ENCODE measurements at places on chromosomes 6 and 20.

DNA sequence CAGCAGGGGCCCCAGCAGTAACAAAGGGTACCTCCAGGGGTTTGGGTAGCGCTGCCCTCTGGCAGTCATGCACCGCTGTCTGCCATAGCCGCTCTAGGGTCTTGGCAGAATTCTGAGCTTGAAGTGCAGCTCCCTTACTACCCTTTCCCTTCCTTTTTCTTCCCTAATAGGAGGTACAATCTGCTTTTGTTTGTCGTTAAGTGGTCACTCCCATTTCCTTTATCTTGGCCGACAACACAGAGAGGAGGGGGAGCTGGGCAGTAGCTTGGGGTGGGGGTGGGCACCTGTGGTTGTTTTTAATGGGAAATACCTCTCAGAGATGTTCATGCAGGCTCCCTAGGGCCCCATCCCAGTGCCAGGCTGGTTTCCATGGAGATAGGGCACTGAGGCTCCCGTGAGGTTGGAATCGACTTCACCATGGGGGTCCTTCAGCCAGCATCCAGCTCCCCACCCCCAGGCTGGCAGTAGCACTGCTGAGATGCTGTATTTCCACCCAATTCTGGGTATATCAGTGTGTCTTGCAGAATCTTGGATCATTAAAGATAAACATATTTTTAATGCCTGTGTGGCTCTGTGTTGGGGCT lies 18.6 kb downstream of the CCDC167 start:
- no peak for DNase-seq

DNA sequence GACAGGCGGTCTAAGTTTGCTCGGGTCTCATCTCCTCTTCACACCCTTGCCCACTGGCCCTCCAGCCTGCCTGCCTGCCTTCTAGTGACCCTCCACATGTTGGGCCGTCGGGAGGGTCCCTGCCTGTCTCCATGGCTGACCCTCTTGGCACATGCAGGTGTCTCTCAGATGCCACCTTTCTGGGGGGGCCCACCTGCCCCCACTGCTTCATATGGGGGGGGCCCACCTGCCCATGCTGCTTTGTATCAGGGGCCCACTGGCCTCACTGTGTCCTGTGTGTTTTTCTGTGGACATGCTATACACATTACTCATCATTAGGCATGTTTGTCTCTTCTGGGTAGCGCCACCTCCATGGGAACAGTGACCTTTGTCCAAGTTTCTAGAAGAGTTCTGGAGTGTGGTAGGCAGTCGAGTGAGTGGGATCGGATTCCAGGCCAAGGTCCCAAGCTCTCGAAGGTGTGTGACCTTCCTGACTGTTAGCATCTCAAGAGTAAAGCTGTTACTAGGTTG lies 40.4 kb upstream of the KIF25 start:
- no peak for DNase-seq

- DNase-seq, result no peak
Measured at GRCh38 chr6:166877906-166878305, 78.4 kb downstream of the RNASET2 start.

GRCh38 chr6:135465307-135465706 lies 32.2 kb downstream of the AHI1 start:
- DNase-seq, result no peak

- no peak for DNase-seq
Measured at GRCh38 chr20:61433176-61433575, 181.1 kb downstream of the CDH4 start.

DNA sequence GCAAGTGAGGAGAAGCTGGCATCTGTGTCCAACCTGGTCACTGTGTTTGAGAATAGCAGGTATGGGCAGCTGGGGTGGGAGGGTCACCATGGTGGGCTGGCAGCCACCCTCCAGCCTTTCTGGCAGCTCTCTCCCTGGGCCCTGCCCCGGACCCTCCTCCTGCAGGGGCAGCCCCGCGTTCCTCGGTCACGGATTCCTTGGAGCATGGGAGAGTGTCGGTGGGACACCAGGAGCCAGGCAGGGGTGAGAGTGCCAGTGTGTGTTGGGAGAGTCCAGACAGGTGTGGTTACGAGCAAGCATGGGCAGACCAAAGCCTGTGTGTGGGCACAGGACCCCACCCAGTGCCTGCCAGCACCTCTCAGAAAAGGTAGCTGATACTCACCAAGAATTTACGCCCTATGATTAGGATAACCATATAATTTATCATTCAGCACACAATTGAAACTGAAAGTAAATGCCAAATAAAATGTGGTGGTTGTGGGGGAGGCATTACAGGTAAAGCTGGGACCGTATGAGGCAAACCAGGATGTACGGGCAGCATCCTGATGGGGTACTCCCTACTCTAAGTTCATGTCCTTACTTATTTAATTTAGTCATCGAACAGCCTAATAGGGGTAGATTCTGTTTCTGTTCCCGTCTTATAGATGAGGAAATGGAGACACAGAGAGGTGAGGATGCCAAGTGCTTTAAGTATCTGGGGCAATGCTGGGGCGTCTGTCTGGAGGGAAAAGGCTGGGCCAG lies 542 bp downstream of the FGD2 start:
- no peak for DNase-seq

GRCh38 chr6:18270216-18270615 lies 5.9 kb upstream of the DEK start:
- no peak for DNase-seq

- no peak for DNase-seq
Measured at GRCh38 chr20:49666911-49667310, 46.8 kb downstream of the B4GALT5 start.

DNA sequence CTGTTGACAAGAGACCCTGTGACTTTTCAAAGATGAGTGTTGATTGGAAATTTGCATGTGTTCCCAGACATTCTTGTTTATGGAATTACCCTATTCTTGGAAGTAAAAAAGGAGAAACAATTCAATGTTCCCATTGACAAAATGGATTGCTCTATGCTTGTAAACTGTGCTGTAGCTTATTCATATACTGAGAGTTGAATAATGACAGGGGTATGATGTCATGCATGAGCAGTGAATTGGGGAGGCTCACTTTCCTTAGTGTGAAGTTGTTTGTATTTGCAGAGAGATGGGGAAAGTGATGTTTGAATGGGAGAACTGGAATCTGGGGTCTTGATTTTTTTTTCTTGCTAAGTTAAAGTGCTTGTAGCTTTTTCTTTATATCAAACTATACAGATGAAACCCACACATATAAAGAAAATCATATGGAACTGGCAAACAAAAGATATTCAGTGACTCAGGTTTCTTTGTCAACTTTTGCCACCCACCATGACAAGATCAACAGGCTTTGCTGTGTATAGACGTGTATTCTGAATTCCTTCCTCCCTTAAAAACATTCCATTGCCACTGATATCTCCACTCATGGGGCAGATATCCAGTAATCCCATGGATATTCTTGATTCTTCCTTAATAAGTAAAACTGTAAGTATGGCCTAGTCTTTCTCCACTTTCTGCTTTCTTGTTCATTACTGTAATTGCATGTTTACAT lies 97.8 kb upstream of the JAG1 start:
- DNase-seq, result no peak

DNA sequence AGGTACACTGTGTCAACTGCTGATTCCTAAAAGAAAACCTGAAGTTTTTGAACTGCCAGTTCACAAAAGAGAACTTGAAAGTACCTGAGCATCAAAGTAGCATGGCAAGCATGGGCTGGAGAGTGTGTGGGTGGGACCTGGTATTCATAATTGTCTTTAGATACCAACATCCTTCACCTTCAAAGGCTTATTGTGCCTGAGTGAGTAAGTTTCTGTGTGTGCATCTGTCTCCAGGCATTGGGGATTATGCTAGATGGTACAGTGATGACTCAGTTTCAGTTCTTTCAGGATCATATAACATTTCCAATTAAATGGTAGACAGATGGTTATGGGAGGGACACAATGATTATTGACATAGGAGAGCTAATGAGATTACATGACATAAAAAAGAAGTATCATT lies 238.5 kb downstream of the ZFAND3 start:
- peak; percentile 30 for DNase-seq

DNA sequence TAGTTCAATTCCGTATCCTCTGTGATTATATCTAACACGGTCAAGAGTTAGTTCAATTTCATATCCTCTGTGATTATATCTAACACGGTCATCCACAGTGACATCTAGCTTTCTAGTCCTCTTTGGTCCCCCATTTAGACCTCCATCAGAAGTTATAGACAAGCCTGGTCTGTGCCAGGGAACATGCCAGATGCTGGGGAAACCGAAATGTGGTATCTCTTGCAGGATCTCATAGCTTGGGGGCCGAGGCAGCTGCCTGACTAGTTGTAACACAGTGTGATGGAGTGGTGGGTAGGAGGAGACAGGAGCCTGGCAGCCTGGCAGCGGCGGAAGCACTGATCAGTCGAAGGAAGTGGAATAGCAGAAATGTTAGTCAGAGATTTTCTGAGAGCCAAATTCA lies 13.8 kb upstream of the SMOC2 start:
- no peak for DNase-seq

DNA sequence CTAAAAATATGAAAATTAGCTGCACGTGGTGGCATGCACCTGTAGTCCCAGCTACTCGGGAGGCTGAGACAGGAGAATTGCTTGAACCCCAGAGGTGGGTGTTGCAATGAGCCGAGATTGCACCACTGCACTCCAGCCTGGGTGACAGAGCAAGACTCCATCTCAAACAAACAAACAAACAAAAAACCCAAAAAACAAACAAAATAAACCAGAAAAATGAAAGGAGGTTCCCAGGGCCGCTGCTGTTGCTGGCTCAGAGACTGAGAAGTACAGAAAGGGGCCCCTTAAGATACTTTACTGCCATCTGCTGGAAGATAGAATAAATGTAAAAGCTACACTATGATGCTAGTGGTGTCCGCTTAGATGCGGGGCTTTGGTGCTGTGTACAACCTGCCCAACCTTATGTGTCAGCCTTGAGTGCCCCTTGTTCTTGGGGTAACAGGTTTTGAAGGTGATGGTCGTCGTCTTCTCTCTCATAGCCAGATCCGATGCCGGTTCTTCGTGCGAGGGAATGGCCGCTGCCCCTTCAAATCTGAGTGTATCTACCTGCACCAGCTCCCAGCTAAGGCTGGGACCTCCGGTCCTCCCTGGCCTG lies 2.8 kb upstream of the FANCE start:
- no peak for DNase-seq

DNA sequence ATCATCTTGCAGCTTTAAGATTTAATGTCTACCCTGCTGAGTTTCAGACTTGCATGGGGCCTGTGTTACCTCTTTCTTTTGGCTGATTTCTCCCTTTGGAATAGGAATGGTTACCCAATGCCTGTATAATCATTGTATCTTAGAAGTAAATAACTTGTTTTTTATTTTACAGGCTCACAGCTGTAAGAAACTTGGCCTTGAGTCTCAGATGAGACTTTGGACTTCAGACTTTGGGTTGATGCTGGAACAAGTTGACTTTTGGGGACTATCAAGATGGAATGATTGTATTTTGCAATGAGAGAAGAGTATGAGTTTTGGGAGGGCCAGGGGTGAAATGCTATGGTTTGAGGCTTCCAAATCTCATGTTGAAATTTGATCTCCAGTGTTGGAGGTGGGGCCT lies 34.9 kb upstream of the CAP2 start:
- DNase-seq, result no peak

GRCh38 chr6:31907158-31907813 lies 5.4 kb upstream of the ZBTB12 start:
- no peak for DNase-seq

GRCh38 chr6:41347378-41348050 lies 12.1 kb downstream of the NCR2 start:
- no peak for DNase-seq

DNA sequence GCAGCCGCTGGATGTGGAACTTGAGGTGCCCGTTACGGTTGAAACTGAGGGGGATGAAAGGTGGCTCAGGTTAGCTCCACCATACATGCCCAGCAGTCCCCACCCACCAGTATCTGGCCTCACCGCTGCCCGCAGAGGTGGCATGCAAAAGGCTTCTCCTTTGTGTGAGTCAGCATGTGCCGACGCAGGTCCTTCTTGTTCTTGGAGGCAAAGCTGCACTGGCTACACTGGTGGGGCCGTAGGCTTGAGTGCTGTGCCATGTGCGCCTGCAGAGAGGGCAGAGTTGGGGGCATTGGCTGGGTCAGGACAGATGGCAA lies 15.8 kb downstream of the PCIF1 start:
- no peak for DNase-seq

GRCh38 chr20:24566656-24567055 lies 97.2 kb downstream of the SYNDIG1 start:
- no peak for DNase-seq

DNA sequence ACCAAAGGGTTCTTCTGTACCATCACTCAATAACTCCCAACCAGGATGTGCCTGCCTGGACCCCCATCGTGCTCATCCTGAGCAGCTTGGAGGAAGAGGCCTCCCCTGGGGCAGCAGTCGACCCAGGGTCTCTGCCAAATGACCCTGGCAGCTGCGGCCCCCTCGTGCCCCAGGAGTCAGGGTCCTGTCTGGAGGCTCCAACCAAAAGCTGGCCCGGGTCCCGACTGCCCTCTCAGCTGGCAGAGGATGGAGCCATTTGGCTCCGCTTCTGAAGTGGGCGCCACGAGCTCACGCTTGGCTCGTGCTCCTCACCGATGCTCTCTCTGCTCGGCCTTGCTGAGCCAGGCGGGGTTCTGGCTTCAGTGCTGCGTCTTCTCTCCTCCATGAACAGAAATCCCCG lies 56.8 kb downstream of the TFAP2C start:
- no peak for DNase-seq

- DNase-seq, result no peak
Measured at GRCh38 chr20:60210779-60211617, 252.8 kb downstream of the CDH26 start.

GRCh38 chr20:8981482-8981881 lies 87.4 kb upstream of the PLCB4 start:
- DNase-seq, result no peak

DNA sequence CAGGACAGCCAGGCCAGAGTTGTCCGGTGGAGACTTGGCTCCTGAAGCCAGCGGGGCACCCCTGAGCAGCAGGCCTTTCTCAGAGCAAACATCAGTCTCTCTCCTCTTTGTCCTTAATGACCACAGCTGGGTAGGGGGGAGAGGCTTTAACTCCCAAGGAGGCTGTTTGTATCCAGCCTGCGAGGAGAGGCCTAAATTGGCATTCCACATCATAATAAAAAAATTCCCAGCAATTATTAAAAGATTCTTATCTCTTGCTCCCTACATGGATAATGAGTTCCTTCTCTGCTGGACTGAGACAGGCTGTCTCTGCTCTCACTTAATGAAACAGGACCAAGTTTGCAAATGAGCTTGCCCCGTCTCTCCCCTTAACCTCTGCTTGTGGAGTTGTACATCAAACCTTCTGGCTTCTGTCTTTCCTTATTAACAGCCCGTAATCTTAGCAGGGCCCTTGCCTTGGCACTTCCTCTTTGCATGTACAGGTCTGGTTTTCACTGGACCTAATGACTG lies 838.2 kb downstream of the MAFB start:
- no peak for DNase-seq

GRCh38 chr6:25640446-25640845 lies 11.6 kb upstream of the SCGN start:
- DNase-seq, result no peak

DNA sequence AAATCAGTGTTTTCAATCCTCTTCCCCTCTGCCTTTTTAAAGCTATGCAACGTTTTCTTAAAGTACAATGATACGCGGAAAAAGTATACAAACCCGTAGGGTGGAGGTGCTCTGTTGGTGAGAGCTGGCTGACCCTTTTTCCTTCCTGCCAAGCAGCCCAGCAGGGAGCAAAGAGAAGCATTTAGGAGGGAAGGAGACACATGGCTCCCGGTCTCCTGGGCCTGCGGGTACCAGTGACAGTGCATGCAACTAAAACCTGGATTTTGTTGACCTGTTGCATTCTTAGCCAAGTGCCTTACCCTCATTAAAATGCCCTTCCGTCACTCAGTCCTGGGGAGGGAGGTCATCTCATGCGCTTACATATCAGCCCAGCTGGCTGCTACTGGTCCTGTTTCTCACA lies 87.2 kb downstream of the SLX4IP start:
- DNase-seq, result no peak

- DNase-seq, result no peak
Measured at GRCh38 chr6:13006578-13007300, 290.2 kb downstream of the PHACTR1 start.

Data from keratinocyte (primary cell).